ENCODE measurements at places on chromosomes 5 and 9.

DNA sequence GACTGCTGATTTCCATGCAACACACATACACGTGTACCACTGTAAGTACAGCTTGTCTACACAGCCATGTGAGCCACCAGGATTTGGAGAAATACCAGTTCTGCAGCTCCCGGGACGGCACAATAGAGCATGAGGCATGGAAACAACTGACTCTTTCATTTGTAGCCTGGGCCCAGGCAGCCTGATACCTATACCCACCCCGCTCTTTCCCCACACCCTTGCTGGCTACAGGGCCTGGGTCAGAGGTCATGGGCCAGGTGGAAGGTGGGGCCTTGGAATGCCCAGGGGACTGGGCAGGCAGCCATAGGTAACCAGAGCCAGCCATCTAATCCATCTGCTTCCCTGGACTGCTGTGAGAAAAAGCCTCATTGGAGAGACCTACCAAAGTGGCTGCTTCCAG is 39.0 kb upstream of the ZSWIM6 start:
- DNase-seq = no peak

GRCh38 chr5:2805080-2805479 is 53.6 kb upstream of the IRX2 start:
- DNase-seq = no peak

GRCh38 chr9:124242331-124243194 is 15.2 kb upstream of the NEK6 start:
- no peak for DNase-seq

DNA sequence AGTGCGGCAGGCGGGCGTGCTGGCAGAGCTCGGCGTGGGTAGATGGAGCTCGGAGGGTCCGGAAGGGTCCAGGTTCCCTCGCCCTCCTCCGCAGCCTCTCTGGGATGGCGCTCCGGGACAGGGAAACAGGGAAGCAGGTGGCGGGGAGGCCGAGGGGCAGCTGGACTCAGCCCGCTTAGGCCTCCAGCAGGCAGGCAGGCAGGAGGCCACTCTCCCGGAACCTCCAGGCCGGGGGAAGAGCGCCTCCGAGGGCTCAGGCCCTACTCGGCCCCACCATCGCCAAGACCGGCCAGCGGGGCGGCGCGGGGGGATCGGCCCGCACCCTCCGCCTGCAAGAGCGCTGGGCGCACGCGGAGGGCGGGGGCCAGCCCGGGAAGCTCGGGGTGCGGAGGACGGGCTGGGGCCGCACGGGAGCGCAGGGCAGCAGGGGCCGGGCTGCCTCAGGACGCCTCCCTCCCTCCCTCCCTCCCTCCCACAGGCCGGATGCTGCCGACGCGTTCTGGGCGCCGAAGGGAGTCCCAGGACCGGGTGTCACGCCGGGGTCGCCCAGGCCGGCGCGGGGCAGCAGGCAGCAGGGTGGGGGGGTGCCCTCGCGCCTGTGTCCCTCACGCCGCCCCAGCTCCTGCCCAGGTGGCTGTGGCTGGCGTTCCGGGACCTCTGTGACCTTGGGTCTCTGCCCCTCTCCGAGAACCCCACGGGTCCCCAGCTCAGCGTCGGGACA is 977 bp downstream of the MGAT4B start:
- DNase-seq = no peak

DNA sequence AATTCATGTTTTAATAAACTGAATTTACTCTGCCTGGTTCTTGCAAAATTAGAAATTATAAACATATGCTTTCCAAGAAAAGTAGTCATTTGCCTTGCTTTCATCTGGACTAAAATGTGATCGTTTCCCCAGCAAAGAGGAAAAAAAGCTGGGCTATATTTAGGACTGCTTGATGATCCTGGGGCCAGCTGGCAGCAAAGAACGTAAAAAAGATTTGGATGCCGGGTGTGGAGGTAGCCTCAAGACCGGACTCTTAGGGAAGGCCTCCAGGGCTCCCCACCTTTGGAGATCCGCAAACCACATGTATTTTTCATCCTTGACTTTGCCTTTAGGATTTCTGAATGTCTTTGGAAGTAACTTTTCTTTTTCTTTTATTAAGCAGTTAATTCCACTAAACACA is 156.1 kb upstream of the SEMA6A start:
- no peak for DNase-seq

DNA sequence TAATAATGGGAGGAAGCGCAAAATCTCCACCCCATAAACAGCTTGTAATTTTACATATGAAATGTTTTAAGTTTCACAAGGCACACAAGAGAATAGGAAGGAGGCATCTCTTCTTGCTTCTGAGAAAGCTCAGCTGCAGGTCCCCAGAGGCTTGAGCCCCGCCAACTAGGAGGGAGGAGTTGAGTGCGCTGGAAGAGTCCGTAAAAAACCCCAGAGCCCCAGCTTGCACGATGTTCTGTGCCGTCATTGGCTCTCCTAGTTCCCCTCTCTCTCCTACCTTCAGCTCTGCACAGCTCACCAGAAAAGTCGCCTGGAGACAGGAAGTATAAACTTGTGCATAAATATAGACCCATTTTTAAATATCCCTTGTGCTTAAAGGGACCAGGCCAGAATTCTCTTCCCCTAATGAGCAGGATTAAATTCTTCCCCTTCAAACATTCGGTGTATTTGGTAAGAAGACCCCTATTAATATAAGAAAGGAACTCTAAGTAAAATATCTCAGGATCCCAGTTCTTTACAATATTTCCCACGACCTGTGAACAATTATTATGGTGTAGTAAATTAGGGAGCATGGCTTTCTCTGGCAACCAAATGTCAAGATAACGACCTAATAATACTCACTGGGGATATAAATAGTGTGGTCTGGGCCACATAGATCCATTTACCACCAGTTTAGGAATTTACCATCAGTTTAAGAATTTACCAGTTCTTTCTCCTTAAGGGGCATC is 13.7 kb downstream of the GLRX start:
- no peak for DNase-seq

- no peak for DNase-seq
Measured at GRCh38 chr9:134923466-134923865, 5.8 kb upstream of the FCN1 start.

DNA sequence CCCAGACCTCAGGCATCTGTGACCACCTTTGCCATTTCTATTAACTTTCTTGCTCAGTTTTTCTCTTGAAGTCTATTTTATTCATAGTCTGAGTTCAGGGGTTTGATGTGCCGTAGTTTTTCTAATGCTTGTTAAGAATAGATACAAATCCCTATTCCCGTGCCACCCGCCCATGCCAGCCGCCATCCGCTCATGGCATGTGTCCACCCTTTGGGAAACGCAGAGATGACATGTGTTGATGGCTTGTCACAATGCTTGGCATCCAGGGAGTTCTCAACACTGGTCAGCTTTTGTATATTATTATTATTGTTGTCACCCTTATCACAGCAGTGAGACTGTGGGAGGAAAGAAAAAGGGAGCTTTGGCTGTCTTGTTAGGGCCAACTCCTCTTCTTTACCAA is 17.3 kb upstream of the ANGPTL2 start:
- no peak for DNase-seq

- no peak for DNase-seq
Measured at GRCh38 chr5:160315968-160316367, 3.6 kb upstream of the CCNJL start.

DNA sequence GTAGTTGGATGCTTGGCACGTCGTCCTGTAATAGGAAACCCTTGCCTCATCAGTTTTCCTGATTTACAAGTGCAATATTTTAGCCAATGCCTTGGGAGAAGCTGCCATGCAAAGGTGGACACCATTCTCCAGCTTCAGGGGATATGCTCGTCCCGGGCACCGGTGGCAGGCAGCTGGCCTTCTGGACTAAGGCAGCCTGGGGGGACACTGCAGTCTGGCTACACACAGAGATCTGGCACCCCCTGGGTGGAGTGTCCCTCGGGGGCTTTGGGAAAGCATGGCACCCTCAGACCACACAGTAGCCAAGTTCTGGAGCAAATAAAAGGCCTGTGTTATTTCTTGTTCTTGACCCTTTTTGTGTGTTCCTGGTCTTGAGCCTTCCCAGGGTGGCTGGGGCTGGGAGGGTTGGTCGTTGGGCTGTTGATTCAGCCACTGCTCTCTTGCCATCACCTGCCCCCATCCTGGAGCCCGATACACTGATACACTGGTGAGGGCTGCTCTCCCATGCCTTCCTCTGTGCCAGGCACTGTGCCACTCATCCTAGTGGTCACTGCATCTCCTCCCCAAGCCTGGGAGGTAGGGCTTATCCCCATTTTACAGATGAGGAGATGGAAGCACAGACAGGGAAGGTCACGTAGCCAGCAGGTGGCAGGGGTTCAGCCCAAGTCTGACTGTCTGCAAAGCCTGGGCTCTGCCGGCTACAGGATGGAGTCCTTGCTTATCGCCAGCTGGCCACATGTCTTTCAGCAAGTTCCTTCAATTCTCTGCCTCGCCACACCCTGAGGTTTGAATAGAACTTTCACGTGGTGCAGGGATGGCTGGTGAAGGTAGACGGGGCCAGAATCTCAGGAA is 134.1 kb downstream of the RGS3 start:
- no peak for DNase-seq

DNA sequence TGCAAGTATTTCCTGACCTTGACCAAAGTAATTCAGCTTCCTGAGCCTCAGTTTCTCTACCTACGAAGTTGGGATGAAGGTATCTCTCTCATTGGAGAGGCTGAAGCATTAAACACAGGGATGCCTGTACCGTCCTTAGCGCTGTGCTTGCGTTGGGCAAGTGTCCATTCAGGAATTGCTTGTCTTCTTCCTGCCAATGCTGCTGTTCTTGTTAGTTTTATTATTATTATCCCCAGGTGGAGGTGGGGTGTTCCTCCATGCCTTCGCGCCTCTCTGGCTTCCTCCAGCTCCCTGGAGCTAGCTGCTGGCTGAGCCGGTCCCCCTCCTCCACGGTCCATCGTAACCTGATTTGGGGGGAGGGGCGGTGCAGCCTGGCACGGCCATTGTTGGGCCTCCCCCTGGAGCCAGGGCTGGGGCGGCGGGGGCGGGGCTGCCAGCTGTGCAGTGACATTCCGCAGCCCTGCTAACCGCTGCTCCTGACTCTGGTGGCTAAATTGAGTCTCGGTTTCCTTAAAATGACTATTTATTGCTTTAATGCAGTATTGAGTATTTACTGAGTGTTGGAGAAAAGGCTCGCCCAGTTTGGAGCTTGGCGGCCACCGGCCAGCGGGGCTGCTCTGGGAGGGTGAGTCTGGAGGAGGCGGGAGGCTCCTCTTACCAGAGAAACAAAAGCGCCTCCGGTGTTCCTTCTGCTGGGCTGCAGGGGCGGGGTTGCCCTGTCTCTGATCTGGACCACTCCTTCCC is 51.3 kb downstream of the LMX1B start:
- DNase-seq = no peak

DNA sequence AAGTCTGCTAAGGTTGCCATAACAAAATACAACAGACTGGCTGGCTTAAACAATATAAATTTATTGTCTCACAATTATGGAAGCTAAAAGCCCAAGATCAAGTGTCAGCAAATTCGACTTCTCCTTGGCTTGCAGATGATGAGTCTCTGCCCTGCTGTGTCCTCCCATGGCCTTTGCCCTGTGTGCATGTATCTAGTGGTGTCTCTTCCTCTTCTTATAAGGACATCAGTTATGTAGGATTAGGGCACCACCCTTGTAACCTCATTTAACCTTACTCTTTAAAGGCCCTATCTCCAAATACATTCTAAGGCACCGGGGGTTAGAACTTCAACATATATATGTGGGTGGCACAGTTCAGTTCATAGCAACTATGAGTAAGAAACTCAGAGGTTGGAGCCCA is 157.9 kb upstream of the RASA1 start:
- no peak for DNase-seq

DNA sequence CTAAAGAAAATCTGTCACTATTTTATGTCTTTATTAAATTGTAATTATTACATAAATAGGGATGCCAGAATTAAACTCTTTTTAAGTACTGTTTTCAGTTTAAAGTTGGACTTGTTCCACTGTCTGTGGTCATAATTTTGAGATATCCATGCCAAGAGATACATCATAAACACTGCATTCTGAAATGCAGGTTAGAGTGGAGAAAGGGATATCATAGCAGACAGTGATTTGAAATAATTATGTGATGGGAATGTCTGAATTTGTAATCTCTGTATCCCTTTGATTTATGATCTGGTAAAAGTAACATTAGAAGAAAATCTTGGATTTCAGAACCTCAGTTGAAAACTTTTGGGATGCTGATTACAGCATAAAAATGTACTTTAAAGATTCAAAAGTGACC is 222.1 kb downstream of the GOLPH3 start:
- DNase-seq = no peak

GRCh38 chr9:18971404-18971803 is 61.6 kb downstream of the SAXO1 start:
- DNase-seq = no peak

- DNase-seq = no peak
Measured at GRCh38 chr5:62671479-62671878, 92.9 kb downstream of the LRRC70 start.

GRCh38 chr9:79490657-79491248 is 81.0 kb upstream of the TLE4 start:
- DNase-seq = no peak

- no peak for DNase-seq
Measured at GRCh38 chr9:113882181-113882580, 6.1 kb downstream of the ZNF618 start.
